ENCODE measurements at places on chromosomes 4 and X. TPM values are rescaled to one million over a fixed set of nuclear protein-coding genes. Genes with fewer than 3 reads are reported as not detected.

DNA sequence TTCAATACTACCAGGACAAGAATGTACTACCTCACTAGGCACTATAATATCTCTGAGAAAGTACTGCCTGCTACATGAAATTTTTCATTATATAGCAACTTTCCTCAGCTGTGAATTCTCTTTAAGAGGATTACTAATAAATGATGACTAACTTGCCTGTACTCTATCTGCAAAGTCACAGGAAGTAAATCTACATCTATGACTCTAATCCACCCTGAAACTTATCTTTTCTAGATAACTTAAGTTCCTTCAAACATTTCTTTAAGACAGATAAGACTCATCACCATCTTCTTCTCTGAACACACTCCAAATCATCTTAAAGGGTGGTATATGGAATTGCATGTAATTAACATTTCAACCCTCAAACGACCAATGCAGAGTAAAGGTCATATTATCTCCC is 28.8 kb downstream of the RPS6KA3 start:
- DNase-seq, result no peak

DNA sequence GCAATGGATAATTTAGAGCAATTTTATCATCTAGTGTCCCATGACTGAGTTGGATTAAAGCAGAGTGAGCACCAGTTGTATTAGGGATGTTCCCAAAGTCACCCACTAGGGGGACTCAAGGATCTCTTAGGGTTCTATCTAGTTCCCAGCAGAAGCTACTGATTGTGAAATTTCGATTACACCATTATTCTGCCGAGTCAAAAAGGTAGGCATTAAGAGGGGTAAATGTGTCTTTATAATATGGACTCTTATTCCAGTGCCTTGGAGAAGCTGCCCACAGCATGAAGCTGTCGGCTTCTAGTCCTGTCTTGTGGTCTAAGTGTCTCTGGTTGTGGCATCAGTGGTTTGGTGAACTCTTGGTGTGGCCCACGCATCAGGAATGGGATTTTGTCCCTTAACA is 53.3 kb downstream of the RGS12 start:
- no peak for DNase-seq

DNA sequence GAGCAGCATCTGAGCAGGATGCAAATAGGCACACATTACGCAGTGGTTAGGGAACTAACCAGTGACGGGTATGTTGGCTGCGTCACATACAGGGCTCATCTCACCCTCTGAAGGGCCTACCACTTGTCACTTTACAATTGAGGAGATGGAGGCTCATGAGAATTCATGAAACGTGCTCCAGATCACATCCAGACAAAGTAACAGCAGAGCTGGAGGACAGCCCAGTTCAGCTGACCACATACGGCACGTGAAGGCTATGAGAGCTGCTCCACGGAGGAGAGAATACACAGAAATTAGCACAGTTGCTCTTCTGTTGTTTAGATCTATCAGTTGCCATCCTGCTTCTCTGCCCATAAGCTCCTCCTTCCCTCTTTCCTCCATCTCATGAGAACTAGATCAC is 78.4 kb downstream of the FAM9B start:
- DNase-seq, result no peak

- no peak for DNase-seq
Measured at GRCh38 chrX:143636831-143637230, 930 bp upstream of the SLITRK4 start.

DNA sequence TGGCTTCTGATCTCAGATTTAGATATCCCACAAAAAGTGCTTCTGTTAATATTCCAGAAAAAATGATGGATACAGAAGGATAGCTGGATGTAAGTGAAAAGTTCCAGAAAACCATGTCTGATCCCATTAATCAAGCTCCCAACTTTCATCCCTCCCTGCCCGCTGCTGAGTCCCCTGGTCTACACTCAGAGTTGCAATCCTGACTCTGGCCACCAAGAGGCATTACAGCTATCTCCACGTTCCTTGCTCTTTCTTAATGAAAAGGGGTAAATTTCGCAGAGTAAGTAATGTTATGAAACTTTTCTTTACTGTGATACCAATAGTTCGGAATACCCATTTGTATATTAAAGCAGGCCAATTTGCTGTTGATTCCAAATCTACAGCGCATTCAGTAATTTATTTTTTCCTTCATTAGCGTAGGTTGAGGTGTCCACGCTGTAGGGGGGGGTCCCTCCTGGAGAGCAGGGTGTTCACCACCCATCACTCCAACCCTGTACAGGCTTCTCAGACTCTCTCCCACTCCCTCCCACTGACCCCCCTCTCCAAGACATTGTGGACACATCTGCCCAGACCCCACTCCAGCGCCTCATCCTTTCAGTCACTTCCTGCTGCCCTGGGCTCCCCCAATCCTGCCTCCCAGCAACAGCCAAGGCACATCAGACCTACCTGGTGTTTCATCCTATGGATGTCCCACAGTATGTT is 55.1 kb downstream of the RAB40A start:
- no peak for DNase-seq

The AMER1 gene
- 5.6 TPM for total RNA-seq

The FAM47B gene
- total RNA-seq, result not detected

DNA sequence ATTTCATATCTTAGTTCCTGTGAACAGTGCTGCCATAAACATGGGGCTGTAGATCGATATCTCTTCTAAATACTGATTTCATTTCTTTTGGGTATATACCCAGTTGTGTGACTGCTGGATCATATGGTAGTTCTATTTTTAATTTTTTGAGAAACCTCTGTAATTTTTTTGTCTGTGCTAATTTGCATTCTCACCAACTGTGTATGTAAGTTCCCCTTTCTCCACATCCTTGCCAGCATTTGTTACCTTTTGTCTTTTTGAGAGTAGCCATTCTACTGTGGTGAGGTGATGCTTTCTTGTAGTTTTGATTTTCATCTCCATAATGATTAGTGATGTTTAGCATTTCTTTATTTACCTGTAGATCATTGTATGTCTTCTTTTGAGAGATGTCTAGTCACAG is 2086.5 kb upstream of the TENM3 start:
- no peak for DNase-seq

DNA sequence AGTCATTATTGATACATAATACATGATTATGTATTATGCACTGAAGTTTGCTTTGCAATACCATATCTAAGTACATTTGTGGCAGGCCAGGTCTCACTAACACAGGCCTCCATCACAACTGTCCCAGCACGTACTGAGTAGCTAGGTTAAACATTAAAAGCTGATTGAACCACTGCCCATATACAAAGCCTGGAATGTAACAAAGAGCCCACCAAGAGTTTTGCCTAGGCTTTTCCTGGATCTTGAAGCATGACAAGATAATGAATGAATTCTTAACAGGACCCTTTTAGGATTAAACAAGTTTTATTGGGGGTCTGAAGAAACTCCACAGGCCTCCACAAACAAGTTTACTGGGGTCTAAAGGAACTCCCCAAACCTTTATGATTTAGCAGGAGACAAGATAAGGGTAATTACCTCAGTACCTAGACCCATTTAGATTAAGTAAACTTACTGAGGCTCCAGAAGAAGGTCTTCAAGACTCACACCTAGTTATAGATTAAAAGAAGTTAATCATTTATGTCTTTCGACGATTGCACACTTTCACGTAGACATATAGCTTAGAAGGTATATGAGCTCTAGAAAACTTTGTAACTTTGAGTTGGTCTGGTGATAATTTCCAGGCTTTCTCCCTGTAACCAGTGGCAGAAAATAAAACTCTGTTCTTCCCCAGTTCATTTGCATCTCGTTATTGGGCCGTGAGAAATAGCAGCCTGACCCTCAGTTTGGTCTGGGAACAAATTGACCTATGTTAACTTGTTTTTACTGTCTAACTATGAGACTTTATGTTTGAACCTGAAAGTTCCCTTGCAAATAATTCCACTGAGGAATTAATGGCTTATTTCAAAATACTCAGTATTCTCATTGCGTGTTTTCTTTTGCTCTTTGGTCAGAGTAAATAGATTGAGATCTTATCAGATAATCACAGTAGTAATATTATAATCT is 84.8 kb downstream of the PHEX start:
- no peak for DNase-seq

The UGT2B10 gene
- total RNA-seq, result not detected

Measured in left ventricle myocardium inferior (tissue), 1 donor.